Thoracic aorta (tissue), 2 donors: ENCODE measurements at places on chromosomes 6 and 20. TPM values are rescaled to one million over a fixed set of nuclear protein-coding genes. Genes with fewer than 3 reads are reported as not detected.

The NKX2-2 gene
- 0.35 TPM for total RNA-seq

The ESF1 gene
- total RNA-seq: 22.8 TPM

The SLC24A3 gene
- 8.3 TPM for total RNA-seq

The MDFI gene
- total RNA-seq: 5.1 TPM

The MCM9 gene
- 14.1 TPM for total RNA-seq

The OSBPL2 gene
- 48.5 TPM for total RNA-seq

The HIVEP1 gene
- total RNA-seq: 22.3 TPM

The CD83 gene
- 8.0 TPM for total RNA-seq

The UNC5CL gene
- 2.2 TPM for total RNA-seq

The DXO gene
- total RNA-seq: 45.4 TPM

The SIGLEC1 gene
- 45.5 TPM for total RNA-seq

The CLPSL2 gene
- total RNA-seq: not detected

The DNMT3B gene
- total RNA-seq: 1.3 TPM

The PGC gene
- total RNA-seq: 53.1 TPM

The IL17F gene
- not detected for total RNA-seq

The GPX5 gene
- not detected for total RNA-seq

The WFDC13 gene
- total RNA-seq: not detected

The PLCB4 gene
- total RNA-seq: 15.3 TPM

The ELOVL4 gene
- 2.4 TPM for total RNA-seq

The PTCRA gene
- total RNA-seq: not detected
